Sciatic nerve (tissue), 2 donors: ENCODE measurements at places on chromosomes 11 and 22.

DNA sequence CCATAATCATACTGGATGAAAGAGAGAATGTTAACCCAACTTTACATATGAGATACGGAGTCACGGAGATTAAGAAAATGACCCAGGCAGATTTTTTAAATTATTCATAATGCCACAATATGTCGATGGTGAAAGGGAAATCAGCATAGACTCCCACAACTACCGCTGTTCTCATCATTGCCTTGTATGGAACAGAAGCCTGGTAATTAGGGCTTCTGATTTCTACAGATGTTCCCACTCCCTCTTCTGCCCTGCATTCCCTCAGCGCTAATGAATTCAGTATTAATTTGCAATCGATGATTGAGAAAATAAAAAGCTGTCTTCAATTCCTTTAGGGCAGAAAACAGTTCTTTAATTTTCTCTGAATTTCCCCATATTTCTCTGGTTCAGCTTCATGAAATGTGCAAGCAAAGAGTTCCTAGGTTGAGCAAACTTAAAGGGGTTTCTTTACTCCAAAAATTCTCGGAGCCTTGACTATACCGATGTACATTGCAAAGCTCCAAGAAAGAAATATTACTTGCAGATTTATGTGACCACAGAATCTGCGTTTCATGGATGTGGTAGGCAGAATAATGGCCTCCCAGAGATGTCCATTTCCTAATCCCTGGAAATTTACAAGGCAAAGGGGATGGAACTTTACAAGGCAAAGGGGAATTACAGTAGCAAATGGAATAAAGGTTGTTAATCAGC is 134.9 kb upstream of the ZC3H12C start:
- no peak for DNase-seq

DNA sequence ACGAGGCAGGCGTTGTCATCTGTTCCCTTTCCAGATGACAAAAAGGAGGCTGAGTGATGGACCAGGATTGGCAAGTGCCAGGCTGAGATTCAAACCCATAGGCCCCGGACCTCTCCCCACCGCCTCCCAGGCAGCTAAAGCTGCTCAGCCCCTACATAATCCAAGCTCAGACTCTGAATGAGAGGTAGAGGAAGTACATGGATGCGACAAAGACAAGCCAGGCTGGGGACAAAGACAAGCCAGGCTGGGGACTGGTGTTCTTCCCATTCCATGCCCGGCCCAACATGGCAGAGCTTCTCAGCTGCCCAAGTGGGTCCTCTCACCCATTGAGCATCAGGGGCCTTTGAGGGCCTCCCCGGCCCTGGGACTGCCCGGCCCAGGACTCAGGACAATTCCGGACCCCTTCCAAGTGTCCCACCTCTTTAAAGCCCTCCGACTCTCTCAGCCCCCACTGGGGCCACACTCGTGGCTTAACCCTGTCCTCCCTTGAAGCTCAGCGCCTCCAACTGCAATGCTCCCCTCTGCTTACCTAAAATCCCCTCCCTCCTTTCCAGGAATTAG is 4.8 kb downstream of the MFNG start:
- no peak for DNase-seq

DNA sequence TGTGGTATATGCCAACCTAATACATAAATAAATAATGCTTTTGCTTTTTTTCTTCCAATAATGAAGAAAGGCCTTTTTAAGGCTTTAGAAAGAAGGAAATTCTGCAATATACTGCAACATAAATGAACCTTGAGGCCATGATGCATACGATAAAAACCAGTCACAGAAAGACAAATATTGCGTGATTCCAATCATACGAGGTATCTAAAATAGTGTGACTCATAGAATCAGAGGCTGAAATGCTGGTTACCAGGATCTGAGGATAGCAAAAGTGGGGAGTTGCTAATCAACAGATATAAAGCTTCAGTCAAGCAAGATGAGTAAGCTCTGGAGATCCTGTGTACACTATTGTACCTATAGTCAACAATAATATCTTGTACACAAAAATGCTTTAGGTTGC is 24.2 kb downstream of the MS4A6A start:
- DNase-seq = no peak

DNA sequence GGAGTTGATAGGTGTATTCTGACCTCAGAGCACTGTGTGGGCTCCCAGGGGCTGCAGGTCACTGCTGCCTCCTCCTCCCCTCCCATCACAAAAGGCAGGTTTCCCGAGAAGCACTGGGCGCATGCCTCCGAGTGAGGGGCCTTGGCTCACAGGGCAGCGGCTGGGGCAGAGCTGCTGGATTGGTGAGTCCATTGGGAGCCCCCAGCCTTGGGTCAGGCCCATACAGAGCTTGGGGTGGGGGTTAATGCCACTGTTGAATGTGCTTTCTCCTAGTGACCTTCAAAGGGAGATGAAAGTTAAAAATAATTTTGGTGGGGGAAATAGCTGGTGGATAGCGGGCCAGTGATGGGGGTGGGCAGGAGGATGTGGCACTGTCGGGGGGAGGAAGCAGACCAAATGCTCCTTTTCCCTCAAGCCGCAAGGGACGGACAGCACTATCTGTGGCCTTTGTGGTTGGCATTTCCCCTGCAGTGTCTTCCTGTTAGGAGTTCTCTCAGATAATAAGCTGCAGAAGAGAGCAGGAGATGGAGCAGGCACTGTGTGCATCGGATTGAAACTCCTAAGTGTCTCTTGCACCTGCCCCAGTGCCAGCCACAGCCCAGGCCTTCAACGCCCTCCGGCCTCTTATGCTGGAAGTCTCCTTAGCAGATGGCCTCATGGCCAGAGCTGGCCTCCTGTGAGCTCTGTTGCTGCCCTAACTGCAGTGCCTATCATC is 3.2 kb downstream of the TUBA8 start:
- DNase-seq = no peak

DNA sequence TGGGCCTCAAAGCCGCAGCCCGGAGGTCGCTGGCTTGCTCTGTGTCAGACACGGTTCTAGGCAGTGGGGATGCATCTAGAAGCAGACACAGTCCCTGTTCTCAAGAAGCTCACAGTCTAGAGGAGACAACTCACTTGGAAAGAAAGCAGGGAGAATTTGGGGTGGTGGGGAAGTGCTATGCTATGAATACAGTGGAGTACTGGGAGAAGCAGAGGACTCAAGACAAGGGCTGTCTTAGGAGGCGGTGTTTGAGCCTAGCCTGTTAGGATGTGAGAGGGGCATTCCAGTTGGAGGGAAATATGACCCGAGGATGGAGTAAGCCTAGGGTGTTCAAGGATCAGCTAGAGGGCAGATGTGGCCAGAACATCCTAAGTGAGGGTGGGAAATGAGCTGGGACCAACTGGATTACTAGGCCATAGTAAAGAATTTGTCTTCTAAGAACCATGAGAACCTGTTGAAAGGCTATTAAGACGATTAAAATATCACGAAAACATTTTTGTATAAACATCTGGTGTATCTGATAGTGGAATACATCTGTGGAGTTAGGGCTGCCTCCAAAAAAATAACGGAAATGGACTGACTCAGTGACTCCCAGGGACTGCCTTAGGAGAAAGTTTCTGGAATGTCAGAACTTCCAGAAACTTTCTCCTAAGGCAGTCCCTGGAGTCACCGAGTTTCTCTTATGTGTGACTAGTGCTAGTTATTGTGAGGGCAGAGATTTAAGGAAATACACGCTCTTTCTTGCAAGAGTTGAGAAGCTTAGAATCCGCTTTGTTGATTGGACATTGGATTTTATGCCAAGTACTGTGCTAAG is 1.1 kb upstream of the PITPNB start:
- DNase-seq = no peak

- no peak for DNase-seq
Measured at GRCh38 chr22:50221410-50222300, 20.8 kb downstream of the SELENOO start.

GRCh38 chr11:62559204-62559603 is 12.6 kb upstream of the AHNAK start:
- no peak for DNase-seq

GRCh38 chr11:14881576-14882193 is 10.3 kb downstream of the CYP2R1 start:
- no peak for DNase-seq

- DNase-seq = no peak
Measured at GRCh38 chr11:38543986-38544385, 1946.0 kb upstream of the RAG2 start.

DNA sequence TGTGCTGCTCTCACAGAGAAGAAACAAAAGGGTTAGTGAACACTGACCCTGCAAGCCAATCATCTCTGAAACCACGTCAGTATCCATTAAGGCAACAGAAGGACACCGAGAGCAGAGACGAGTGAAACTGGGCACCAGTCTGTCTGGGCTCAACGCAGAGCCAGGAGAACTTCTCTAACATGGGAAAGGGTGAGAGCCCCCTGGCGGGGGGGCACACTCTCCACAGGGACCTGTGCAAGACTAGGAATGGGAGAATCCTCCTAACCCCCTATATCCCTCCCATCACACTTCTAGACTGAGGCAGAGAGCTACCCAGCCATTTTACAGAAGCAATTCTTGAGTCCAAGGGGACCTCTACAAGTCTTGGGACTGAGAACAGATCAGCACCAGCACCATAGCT is 285.8 kb downstream of the SOX6 start:
- DNase-seq = no peak

- DNase-seq = no peak
Measured at GRCh38 chr11:110026858-110027626, 66.2 kb upstream of the ZC3H12C start.

GRCh38 chr22:46043816-46044620 is 67.1 kb upstream of the WNT7B start:
- peak; percentile 68 for DNase-seq

DNA sequence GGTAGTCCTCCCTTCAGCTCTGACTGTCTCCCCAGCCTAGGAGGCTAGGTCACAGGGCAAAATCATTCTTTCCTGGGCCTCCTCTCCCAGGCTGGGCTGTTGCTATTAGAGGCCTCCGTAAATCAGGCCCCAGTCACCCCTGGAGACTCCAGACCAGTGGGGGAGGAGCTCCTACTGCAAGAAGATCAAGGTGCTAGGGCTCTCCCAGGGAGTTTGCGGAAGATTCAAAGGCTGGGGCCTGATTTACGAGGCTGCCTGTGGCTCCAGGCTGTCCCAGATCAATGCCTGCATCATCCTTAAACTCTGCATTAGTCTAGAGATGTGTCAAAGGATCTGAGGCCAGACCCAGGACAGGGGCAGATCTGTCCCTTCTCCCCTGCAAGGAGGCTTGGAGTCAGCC is 346.2 kb downstream of the TENM4 start:
- DNase-seq = no peak

DNA sequence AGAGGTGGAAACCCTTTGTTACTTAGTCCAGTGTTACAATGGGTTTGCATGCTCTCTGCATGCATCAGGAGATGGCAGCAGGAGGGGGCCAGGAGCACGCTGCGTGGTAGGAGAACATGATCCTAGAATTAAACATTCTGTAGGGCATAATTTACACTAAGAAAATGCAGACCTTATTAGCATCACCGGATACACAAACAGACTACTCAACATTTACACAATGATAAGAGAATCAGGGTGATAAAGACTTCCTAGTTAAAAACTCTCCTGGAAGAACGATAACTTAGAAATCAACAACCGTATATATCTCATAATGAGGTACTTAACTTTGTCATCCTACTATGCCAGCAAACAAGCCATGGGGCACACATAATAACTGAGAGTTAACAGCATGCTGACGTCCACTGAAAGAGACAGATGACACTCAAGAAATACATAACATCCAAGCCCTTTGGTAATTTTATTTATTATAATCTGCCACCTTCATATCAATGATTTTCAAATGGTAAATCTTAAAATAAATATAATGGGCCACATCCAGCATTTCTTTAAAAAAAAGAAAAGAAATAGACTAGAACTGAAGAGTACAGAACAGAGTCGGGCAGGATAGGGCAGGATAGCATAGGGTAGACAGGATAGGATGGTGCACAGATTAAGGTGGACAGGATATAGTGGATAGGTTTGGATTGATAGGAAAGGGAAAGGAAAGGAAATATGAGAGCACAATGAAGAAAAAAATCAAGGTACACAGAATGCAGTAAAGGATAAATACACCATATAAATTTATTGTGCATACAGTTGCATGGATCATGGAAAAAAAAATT is 27.5 kb downstream of the CADM1 start:
- no peak for DNase-seq

DNA sequence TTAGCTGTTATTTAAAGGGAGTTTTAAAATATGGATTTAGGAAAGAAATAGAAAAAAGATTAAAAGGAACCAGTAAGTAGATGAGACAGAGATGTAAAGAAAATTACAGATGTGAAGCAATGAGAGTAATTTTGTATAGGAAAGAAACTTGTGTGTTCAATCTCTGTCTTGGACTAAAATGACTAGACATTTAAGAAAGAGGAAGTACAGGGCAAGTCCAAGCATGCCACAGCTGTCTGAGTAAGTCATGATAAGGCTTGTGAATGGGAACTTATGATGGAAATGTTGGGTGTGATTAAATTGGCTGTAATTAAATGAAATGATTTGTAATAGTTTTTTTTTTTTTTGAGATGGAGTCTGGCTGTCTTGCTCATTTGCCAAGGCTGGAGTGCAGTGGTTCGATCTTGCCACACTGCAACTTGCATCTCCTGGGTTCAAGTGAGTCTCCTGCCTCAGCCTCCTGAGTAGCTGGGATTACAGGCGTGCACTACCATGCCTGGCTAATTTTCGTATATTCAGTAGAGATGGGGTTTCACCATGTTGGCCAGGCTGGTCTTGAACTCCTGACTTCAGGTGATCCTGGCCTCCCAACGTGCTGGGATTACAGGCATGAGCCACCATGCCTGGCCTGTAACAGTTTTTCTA is 5.9 kb upstream of the ACY3 start:
- no peak for DNase-seq

DNA sequence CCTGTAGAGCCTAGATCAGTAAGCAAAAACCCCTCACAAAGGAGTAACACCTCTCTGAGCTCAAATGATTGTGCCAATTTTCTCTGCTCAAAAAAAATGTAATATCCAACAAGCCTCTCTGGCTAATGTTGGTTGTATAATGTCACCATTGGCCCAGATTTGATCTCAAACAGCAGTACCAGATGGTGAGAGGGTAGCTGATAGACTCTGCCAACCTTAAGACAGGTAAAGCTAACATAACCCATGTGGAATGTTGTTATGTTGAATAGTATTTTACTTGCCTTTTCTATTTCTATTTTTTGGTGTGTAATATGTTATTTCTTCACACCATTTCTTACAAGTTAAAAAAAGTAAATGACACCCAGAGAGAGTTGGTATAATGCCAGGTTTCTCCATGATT is 166.7 kb upstream of the GUCY1A2 start:
- DNase-seq = no peak

GRCh38 chr11:70099578-70100279 is 21.6 kb downstream of the ANO1 start:
- no peak for DNase-seq
